ENCODE measurements at places on chromosomes 4 and X.

DNA sequence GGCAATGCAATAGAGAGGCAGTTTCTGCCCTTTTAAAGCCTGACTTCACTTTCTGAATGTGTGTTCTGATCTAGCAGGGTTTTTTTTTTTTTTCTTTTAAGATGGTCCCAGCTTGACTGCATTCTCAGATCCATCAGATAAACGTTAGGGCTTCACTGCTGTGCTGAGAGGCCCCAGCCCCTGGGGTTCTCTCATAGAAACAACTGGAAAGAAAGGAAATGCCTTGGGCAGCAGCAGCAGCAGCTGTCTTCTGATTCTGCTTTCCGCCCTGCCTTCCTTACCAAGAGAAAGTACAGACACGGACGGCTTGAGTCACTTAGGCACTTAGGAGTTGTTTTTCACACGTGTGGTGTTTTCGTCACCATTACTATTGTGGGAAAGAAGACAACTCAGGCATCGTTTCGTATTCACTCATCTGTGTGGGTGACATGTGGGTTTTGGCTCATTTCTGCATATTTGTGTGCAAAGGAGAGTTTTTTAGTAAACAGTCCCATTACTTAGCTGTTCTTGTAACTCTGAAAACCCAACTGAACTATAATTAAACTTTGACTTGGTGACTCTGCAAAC, 172.0 kb downstream of the PTTG2 start:
- DNase-seq = no peak

DNA sequence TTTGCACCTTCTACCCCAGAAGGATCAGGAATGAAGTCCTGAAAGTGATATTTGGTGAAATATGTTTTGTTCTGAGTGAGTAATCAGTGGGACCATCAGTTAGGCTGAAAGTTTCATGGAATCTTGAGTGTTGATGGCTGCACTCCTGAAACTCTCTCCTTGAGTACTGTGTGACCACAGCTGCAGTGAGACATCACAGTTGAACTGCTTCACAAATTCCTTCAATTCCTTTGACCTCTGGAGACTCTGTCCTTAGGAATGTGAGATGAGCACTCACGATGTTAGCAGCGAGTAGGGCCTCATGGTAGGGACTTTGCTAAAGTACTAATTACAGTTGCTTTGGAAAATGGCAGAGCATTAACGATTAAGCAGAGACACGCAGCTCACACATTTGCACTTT, 142.9 kb upstream of the SLC4A4 start:
- DNase-seq = no peak

DNA sequence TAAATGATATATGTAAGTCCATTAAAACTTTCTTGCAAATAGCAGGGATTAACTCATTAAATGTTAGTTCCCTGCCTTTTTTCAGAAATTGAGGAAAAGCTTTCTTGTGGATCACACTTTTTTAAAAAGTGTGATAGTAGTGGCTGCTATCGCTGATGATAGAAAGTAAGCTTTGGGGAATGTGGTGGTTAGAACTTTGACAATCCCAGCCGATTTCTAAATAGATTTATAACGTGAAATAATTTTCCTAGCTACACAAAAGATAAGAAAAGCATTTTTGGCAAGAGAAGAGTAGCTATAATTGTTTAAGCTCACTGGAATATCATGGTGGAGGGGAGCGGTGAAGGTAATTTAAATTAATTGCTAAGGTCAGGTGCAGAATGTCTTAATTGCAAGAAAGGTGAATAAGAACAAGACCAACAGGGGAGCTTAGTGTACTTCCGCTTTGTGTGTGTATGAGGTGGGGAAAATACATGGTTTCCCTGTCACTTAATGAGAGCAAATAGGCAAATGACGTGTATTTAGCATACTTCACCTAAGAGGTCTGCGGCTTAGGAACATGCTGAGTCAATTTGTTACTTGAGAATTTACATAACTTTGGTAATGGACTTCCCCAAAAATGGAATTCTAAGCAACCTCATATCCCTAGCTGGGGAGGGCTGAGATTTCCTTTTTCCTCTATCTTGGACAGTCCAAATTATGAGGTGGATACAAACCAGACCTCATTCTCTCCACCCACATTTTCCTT, 11.7 kb upstream of the IL21 start:
- DNase-seq = peak; percentile 57

DNA sequence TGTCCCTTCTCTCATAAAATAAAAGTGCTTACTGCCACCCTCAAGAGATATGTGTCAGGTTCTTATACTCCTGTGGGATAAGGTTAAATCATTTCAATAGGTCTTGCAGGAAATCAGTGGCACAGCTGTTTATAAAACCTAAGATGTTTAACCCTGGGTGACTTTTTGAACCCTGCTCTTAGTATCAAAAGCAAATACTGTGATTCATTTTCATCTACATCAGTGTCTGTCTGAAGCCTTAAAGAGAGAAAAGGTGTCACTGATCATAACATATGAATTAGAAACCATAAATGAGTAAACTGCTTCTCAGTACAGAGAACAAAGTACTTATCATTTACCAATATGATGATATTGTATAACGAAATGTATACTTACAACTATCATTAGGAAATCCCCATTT, 59.0 kb downstream of the CCSER1 start:
- DNase-seq = no peak

GRCh38 chr4:132694775-132695174, 454.3 kb upstream of the PCDH10 start:
- DNase-seq = no peak

GRCh38 chr4:37602454-37603069, 83.6 kb downstream of the RELL1 start:
- DNase-seq = no peak

DNA sequence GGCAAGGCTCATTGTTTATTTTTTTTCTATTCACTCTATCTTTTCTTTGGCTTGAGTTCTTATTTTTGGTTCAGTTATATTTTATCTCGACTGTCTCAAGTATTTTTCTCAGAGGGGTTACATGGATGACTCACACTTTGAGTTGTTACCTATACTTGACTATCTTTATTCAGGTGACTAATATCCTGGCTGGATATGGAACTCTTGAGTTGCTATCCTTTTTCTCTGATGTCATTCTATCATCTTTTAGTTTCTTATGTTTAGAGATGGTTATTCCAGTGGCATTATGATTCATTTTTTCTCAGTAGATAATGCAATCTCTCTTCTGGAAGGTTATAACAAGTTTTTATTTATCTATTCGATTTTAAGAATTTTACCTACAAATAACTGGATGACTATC, 117.9 kb downstream of the COX18 start:
- no peak for DNase-seq

GRCh38 chrX:37350034-37350365, 836 bp downstream of the PRRG1 start:
- DNase-seq = no peak

DNA sequence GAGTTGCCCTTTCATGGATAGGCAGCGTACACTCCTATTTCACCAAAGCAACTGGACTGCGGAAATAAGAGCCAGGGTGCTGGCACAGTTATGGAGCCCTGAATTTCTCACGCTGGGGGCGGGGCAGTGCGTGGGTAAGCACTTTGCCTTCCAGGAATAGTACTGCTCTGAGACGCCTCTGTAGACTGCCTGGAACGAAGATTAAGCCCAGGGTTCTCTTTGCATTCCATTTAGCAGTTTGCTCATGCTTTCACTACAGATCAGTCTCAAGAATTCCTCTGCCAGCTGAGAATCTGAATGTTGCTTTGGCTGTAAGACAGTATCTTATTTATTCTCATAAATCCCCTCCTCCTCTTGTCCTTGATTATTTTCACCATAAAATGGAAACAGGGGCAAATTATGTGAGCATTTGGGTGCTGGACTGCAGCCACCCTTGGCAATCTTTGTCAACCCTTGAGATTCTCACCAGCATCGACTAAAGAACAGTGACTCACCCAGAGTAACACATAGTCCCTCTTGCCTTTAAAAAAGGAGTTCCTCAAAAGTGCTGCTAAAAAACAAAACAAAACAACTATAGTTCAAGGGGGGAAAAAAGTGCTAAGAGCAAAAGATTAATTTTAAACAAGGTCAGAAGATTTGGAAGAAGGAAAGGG, 88.9 kb upstream of the CITED1 start:
- no peak for DNase-seq

GRCh38 chr4:70818173-70818855, 21.4 kb downstream of the GRSF1 start:
- no peak for DNase-seq

DNA sequence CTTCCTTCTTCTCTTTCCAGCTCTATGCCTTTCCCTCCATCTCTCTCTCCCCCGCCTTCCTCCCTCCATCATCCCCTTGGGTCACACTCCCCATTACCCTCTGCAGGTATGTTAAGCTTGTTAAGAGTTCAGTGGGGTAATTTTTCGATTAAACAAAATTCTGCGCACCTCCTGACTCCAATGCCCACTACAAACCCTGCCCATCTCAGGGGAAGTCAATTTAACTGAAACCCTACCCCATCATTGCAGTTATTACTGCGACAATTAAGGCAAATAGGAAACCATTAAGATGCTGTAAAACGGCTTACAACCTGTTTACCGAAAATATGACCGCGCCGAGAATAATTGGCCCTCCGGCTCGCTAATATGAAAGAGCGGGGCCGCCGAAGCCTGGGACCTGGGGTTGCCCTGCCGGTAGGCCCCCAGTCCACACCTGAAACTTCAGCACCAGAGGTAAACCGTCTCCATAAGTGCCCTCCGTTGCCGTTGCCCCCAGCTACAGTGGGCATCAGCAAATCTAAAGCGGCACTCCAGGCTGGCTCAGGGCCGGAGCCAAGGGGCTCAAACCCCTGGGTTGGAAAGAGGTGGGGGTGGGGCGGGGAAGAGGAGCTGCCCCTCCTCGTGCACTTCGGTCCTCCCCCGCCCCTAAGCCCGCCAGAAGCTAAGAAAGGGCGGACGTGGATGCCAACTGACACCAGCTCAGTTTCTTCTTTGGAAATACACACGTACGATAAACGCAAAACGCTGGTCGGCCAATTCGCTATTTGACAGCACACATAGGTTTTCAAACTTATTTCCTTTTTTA, 4.8 kb downstream of the ARX start:
- no peak for DNase-seq

GRCh38 chr4:106588891-106589290, 220.3 kb upstream of the GIMD1 start:
- no peak for DNase-seq

DNA sequence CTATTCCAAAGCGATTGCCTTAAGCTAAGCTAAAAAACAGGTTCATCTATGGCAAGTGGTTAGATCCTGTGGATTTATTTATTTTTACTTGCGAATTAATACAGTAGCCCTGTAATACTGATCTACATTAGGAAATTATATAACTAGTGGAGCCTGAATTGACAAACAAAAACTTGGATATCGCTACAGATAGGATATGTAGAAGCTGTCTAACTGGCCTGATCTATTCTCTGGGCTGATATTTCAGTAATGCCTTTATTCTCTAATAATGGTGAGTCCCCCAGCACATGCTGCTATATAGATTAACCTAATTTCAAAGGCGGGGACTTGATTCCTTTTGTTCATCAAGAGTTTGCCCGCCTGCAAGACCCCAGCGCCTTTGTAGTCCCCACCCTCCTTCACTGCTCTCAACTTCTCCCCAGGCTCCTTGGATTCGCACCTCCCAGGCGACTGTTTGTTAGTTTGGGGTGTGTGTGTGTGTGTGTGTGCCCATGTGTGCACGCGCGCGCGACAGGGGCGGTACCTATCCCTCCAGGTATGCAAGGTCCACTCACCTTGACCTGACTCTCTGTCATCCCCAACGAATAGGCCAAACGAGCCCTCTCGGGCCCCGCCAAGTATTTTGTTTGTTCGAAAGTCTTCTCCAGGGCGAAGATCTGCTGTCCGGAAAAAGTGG, 3.8 kb downstream of the NKX6-1 start:
- no peak for DNase-seq

- DNase-seq = peak; percentile 16
Measured at GRCh38 chr4:123661080-123661737, 264.6 kb downstream of the SPRY1 start.

DNA sequence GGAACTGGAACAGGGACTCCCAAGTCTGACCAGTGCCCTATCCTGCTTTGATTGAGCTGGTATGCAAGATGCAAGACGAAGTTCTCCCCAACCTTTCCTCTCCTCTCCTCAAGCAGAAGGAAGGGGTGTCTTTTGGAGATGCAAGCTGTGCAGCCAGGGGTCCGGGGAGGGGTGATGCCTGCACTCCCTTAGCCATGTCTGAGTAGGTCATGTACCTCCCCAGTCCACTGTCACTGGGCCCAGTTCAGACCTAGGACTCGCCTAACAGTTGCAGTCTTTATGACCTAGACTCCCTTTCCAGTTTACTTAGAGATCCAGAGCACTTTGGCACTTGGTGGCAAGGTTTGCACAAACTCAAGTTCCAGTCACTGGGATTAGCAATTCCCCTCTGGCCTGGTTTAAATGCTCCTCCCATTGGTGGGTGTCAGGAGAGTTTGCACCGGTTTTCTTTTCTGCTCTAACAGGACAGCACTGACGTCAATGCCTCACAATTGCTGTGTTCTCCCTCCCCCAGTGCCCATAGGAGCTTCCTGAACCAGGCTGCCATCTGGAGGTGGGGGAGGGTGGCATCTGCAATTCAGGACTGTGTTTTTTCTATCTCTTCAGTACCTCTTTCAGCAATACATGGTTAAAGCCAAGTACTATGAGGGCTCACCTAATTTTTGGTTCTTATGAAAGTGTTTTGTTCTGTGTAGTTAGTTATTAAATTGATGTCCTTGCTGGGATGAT, 782.2 kb downstream of the ARAP2 start:
- no peak for DNase-seq

DNA sequence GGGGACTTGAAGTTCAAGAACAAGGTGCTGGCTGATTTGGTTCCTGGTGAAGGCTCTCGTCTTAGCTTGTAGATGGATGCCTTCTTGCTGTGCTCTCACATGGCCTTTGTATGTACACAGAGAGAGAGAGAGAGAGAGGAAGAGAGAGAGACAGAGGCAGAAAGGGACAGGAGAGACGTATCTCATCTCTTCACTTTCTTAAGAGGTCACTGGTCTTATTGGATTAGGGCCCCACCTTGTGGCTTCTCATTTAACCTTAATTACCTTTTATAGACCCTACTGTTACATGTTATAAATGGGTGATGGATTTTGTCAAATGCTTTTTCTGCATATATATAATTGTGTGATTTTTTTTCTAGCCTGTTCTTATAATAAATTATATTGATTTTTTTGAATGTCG, 1444.2 kb downstream of the ADGRL3 start:
- peak; percentile 33 for DNase-seq

DNA sequence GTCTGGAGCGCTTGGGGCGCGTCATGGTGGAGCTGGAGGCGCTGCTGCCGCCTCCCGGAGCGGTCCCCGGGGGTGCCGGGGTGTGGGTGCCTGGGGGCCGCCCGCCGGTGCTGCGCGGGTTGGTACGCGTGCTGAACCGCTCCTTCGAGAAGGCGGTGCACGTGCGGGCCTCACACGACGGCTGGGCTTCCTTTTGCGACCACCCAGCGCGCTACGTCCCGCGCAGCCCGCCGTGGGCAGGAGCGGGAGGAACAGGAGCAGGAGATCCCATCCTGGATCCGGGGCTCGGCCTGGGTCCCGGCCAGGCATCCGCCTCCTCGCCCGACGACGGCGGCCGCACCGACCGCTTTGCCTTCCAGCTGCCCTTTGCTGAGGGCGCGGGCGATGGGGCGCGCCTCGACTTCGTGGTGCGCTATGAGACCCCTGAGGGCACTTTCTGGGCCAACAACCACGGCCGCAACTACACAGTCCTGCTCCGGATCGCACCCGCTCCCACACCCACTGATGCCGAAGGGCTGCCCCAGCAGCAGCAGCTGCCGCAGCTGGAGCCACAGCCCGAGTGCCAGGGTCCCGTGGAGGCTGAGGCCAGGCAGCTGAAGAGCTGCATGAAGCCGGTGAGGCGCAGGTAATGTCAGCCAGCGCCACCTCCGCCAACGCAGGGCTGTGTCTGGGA, 792 bp downstream of the PPP1R3F start:
- DNase-seq = no peak

- no peak for DNase-seq
Measured at GRCh38 chr4:54423066-54423465, 194.0 kb downstream of the PDGFRA start.

- peak; percentile 85 for DNase-seq
Measured at GRCh38 chrX:40105835-40106675, 8.3 kb upstream of the BCOR start.

Measured in COR-L47 (cell line).